Esophagus muscularis mucosa (tissue), 4 donors: ENCODE measurements at places on chromosomes 11 and 22. TPM values are rescaled to one million over a fixed set of nuclear protein-coding genes. Genes with fewer than 3 reads are reported as not detected.

DNA sequence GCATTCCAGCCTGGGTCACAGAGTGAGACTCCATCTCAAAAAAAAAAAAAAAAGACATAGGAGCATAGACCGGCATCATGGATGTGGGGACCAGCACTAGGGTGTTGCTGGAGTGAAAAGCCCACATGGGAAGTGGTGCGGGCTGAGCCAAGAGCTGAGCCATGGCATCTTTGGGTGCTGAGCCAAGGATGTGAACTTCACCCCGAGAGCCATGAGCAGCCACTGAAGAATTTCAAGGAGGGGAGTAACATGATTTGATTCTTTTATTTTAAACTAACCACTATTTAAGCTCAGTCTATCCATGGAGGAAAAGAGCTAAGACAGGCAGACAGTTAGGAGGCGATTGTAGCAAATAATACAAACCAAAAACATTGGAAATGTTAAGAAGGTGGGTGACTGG is 57.4 kb downstream of the AHNAK start:
- H3K4me1 ChIP-seq: no peaks in the 10 kb centered on the region
- H3K36me3 ChIP-seq: no peaks in the 10 kb centered on the region
- H3K27me3 ChIP-seq: no peaks in the 10 kb centered on the region
- H3K4me3 ChIP-seq: no peak overlapping the region
- peak overlapping the region; percentile 21 for H3K27ac ChIP-seq

DNA sequence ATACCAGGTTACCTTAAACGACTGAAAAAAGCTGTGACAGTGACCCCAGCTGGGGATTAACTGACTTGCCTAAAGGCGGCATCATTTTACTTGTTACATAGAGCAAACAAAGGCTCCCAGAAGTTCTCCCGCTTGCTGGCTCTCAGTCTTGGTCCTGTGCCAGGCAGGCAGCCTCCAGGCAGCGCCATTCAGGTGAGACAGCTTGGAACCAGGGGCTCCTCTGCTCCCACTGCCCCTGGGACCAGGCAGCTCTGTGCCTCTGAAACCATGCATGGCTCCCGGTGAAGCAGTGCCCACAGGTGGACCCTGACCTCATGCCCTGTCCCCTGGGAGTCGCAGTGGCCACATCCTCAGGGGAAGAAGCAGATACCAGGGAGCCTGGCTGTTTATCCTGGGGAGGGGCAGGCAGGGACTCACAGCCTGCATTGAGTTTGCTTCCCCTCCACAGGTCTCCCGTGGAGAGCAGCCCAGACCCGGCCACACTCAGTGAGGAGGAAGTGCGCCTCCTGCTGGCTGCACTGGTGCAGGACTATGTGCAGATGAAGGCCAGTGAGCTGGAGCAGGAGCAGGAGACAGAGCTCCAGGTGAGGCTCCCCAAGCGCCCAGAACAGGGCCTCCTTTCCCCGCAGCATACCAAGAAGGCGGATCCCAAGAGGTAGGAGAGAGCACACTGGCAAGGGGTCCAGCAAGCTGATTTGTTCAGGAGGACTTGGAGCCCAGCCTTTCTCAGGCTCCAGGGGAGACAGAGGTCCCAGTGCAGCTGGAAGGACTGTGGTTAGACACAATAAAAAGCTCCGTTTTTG is 15.6 kb upstream of the CYP2R1 start:
- no peaks in the 10 kb centered on the region for H3K36me3 ChIP-seq
- H3K27me3 ChIP-seq: no peaks in the 10 kb centered on the region
- H3K4me1 ChIP-seq: peaks cover 31% of the 10 kb centered on the region

DNA sequence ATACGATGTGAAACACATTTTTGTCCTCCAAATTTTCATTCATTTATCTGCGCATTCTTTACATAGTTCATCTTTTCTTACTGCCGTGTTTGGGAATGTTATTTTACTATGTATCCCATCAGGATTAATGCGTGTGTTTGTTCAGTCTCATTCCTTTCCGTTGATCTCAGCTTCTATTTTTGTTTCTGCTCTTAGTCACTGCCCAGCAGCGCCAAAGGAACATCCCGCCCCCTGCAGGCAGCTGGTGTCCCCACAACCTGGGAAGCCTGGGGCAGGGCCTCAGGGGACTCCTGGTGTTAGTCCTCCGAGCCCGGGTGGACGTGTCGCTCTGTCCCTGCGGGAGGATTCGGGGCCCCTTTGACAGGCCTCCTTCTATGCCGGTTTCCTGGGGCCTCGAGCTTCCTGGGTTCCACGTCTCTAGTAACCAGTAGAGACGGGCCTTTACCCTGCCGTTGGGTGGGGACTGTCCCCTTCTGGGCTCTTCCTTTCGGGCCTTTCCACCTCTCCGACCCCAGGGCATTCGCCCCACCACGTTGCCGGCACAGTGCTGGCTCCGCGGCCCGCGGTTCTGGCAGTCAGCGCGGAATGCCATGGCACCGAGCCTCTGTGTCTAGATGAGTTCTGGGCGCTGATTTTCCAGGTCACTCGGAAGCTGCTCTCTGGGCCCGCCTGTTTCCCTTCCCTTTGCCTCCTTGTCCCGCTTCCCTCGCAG is 39.8 kb downstream of the WEE1 start:
- H3K4me1 ChIP-seq: peaks cover 34% of the 10 kb centered on the region
- H3K4me3 ChIP-seq: peak overlapping the region; percentile 60
- DNase-seq: peak; percentile 99
- H3K27me3 ChIP-seq: no peaks in the 10 kb centered on the region
- no peaks in the 10 kb centered on the region for H3K36me3 ChIP-seq

GRCh38 chr11:60813324-60813723 is 28.2 kb downstream of the MS4A10 start:
- H3K4me1 ChIP-seq: no peaks in the 10 kb centered on the region
- H3K36me3 ChIP-seq: no peaks in the 10 kb centered on the region
- H3K27me3 ChIP-seq: no peaks in the 10 kb centered on the region
- no peak for DNase-seq

GRCh38 chr11:128195756-128196155 is 391.6 kb downstream of the ETS1 start:
- H3K4me1 ChIP-seq: no peaks in the 10 kb centered on the region
- DNase-seq: no peak
- H3K36me3 ChIP-seq: no peaks in the 10 kb centered on the region
- no peak overlapping the region for H3K4me3 ChIP-seq
- H3K27me3 ChIP-seq: no peaks in the 10 kb centered on the region

- no peak for DNase-seq
- no peaks in the 10 kb centered on the region for H3K36me3 ChIP-seq
- peaks cover 84% of the 10 kb centered on the region for H3K27me3 ChIP-seq
- peak overlapping the region; percentile 56 for H3K4me3 ChIP-seq
- H3K4me1 ChIP-seq: peaks cover 69% of the 10 kb centered on the region
These were observed 102.0 kb upstream of the HSD17B12 start for GRCh38 chr11:43578346-43579170.

- H3K4me1 ChIP-seq: no peaks in the 10 kb centered on the region
- H3K27ac ChIP-seq: no peak overlapping the region
- H3K36me3 ChIP-seq: no peaks in the 10 kb centered on the region
- H3K27me3 ChIP-seq: peaks cover 3% of the 10 kb centered on the region
- no peak overlapping the region for H3K4me3 ChIP-seq
- peak; percentile 87 for DNase-seq
These were observed 1.7 kb upstream of the GAB4 start for GRCh38 chr22:17009640-17010291.

- no peak overlapping the region for H3K27ac ChIP-seq
- H3K27me3 ChIP-seq: no peaks in the 10 kb centered on the region
- DNase-seq: no peak
- no peaks in the 10 kb centered on the region for H3K4me1 ChIP-seq
These were observed 183.9 kb upstream of the CTSC start for GRCh38 chr11:88521399-88521798.

DNA sequence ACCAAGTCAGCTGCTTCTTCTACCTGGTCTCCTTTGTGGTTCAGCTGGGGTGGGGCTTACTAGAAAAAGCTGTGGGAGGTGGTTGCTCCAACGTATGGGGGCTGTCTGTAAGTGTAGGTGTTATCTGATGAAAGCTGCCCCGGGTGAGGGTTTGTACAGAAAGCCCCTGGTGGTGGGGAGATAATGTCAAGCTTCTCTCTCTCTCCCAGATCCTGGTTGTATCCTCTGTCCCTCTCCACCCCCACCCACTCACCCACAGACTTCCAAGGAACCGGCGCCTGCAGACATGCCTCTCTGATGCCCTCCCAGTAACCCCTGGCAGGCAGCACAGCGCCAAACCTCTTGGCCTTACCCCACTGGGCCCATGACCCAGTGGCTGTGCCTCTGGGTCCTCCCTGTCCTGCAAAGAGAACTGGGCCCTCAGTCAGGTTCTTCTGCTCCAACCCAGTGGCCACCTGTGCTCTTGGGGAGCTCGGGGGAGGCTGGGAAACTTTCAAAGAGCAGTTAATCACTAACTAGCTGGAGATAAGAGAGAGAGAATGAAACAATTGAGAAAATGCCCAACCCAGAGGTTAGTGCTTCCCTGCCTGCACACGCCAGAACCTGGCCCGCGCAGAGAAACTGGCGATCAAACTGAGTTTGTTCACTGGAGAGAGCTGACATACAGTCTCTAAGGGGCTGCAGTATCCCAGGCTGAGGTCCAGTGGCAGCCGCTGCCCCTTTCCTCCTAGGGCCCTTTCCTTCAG is 20.4 kb upstream of the EHF start:
- no peaks in the 10 kb centered on the region for H3K4me1 ChIP-seq
- H3K27ac ChIP-seq: no peak overlapping the region
- H3K27me3 ChIP-seq: no peaks in the 10 kb centered on the region
- H3K4me3 ChIP-seq: no peak overlapping the region
- no peaks in the 10 kb centered on the region for H3K36me3 ChIP-seq

GRCh38 chr22:19798891-19799293 is 38.3 kb downstream of the TBX1 start:
- H3K27ac ChIP-seq: no peak overlapping the region
- no peak overlapping the region for H3K4me3 ChIP-seq
- H3K4me1 ChIP-seq: no peaks in the 10 kb centered on the region
- DNase-seq: no peak

GRCh38 chr11:89182773-89183518 is 5.3 kb downstream of the TYR start:
- H3K4me3 ChIP-seq: no peak overlapping the region
- no peak for DNase-seq
- H3K27me3 ChIP-seq: no peaks in the 10 kb centered on the region
- H3K27ac ChIP-seq: no peak overlapping the region
- H3K36me3 ChIP-seq: no peaks in the 10 kb centered on the region
- no peaks in the 10 kb centered on the region for H3K4me1 ChIP-seq

GRCh38 chr11:24872651-24873311 is 375.9 kb downstream of the LUZP2 start:
- no peak for DNase-seq
- H3K27me3 ChIP-seq: no peaks in the 10 kb centered on the region
- no peaks in the 10 kb centered on the region for H3K36me3 ChIP-seq
- H3K27ac ChIP-seq: no peak overlapping the region

GRCh38 chr11:79547256-79547655 is 106.4 kb upstream of the TENM4 start:
- no peak overlapping the region for H3K4me3 ChIP-seq
- no peaks in the 10 kb centered on the region for H3K27me3 ChIP-seq

DNA sequence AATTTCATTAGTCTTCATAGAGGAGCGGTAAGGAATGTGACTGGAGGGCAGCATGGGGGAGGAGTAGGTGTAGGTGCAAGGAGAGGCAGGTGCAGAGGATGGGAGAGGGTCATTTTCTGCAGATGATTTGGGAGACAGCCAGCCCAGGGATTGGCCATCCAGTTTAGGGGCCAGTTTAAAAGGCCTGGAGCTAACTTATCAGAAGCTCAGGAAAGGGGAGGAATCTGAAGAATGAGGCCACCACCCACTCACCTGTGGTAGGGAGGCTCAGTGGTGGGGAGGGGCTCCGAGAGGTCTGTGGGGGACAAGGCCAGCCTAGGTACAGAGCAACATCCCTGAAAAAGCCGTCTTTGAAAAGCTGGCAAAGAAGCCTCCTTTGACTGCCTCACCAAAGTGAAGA is 110.8 kb upstream of the TMEM45B start:
- no peaks in the 10 kb centered on the region for H3K4me1 ChIP-seq
- no peaks in the 10 kb centered on the region for H3K36me3 ChIP-seq
- DNase-seq: no peak
- H3K27me3 ChIP-seq: no peaks in the 10 kb centered on the region
- no peak overlapping the region for H3K27ac ChIP-seq

DNA sequence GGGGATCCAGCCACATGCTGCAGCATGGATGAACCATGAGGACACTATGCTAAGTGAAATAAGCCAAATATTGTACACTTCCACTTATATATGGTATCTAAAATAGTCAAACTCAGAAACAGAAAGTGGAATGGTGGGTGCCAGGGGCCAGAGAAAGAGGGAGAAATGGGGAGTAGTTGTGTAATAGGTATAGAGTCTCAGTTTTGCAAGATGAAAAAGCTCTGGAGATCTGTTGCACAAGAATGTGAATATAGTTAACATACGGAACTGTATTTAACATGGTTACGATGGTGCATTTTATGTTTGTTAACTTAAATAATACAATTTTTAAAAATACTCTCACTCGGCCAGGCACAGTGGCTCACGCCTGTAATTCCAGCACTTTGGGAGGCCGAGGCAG is 21.2 kb downstream of the GDPD5 start:
- peaks cover 22% of the 10 kb centered on the region for H3K4me1 ChIP-seq
- H3K36me3 ChIP-seq: no peaks in the 10 kb centered on the region
- no peak overlapping the region for H3K27ac ChIP-seq
- H3K4me3 ChIP-seq: no peak overlapping the region
- DNase-seq: no peak

DNA sequence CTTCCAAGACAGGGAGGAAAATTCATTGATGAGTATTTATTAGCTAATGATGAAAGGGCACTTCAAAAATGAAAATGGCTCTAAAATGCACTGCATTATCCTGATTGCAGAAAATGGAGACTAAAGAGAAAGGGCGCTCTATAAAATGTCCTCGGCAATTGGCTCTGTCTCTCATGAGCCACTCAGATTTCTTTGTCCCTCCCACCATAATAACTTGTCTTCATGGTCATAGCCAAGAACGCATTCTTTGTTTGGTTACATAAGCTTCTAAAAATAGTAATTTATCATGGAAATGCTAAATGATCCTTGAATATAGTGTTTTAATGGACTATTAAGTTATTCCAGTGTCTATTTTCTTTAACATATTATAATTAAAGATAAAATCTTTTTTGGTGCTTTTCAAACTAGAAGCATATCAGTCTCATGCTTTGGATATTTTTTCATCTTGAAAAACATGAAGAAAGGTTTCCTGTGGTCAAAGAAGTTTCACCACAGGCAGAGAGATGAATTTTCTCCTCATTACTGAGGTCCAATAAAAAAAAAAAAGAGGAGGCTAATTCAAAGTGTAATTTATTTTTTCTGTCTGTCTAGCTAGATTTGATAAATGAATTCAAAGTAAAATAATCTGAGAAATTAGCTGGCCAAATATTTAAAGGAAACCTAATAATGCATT is 238.1 kb upstream of the BLID start:
- no peaks in the 10 kb centered on the region for H3K4me1 ChIP-seq
- no peaks in the 10 kb centered on the region for H3K27me3 ChIP-seq
- no peak overlapping the region for H3K4me3 ChIP-seq
- DNase-seq: no peak
- H3K36me3 ChIP-seq: no peaks in the 10 kb centered on the region
- H3K27ac ChIP-seq: no peak overlapping the region

- H3K4me3 ChIP-seq: no peak overlapping the region
- no peak for DNase-seq
- H3K4me1 ChIP-seq: peaks cover 21% of the 10 kb centered on the region
- no peaks in the 10 kb centered on the region for H3K27me3 ChIP-seq
- no peak overlapping the region for H3K27ac ChIP-seq
These were observed 84.7 kb downstream of the CDKN1C start for GRCh38 chr11:2800655-2801531.

The TTLL1 gene
- 2.8 TPM for total RNA-seq

The HMOX1 gene
- total RNA-seq: 13.3 TPM

The UBE2L3 gene
- 84.7 TPM for total RNA-seq

The VWCE gene
- total RNA-seq: 0.32 TPM

The RFPL3 gene
- total RNA-seq: not detected

The INS gene
- not detected for total RNA-seq

The OR4D5 gene
- not detected for total RNA-seq

The QSER1 gene
- 23.5 TPM for total RNA-seq

The SLC22A9 gene
- not detected for total RNA-seq

The ACTN3 gene
- total RNA-seq: not detected

The ABTB2 gene
- total RNA-seq: 8.0 TPM

The ADAMTS8 gene
- 33.8 TPM for total RNA-seq

The CASP5 gene
- total RNA-seq: 0.57 TPM
